Left colon (tissue), 2 donors: ENCODE measurements at places on chromosomes 5 and 9.

- no peak for DNase-seq
Measured at GRCh38 chr5:118467103-118467502, 521.2 kb downstream of the DTWD2 start.

GRCh38 chr5:121945261-121945660 lies 16.5 kb upstream of the SRFBP1 start:
- DNase-seq: no peak

GRCh38 chr5:10250806-10251276 lies 761 bp downstream of the CCT5 start:
- DNase-seq: no peak

GRCh38 chr5:168324859-168325630 lies 33.6 kb downstream of the WWC1 start:
- DNase-seq: peak; percentile 58
